ENCODE measurements at places on chromosomes 3 and 15. TPM values are rescaled to one million over a fixed set of nuclear protein-coding genes. Genes with fewer than 3 reads are reported as not detected.

Gene CCDC191
- total RNA-seq = 2.7 TPM

DNA sequence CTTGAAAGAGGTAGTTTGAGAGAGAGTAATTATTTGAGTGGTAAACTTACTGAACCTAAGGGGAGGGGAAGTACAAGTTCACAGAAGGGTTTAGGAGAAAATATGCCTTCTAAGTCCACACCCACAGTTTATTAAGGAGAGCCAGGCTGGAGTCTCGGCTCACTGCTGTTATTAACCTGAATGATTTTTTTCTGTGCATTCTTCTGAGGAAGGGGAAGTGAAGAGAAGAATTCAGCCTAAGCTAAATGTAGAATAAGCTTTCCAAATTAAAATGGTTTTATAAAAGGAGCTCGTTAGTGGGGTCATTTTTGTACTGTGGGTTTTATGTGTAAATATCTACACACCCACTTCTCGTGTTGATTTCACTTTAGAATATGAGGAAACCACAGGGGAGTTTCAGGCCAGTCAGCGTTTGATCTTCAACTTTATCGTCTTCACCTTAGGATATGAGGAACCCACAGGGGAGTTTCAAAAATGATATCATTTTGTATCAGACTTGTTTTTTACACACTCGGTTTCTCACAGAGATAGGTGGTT is 1.5 kb downstream of the WHAMM start:
- DNase-seq = no peak

DNA sequence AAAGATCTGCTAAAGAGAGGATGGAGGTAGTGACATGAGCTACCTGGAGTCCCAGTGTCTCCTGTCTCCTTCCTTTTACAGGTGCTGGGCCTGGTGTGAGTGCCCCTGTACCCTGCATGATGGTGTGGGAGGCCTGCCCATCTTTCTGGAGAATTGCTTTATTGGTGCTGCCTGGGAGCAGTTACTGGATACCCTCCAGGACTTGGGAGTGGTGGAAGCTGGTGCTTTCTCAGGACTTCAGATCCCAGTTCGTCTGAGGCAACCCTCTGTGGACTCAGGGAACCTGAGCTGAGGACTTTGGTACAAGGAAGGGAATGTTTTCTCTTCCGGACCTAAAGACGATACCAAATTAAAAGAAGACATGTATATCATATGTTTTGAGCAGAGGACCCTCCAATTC is 18.3 kb upstream of the NUDT16 start:
- DNase-seq = no peak

- DNase-seq = peak; percentile 41
These were observed 7.8 kb upstream of the LIPC start for GRCh38 chr15:58423831-58424608.

- DNase-seq = no peak
These were observed 188.3 kb upstream of the SLCO3A1 start for GRCh38 chr15:91665212-91665611.

Gene TGM4
- 0.17 TPM for total RNA-seq

DNA sequence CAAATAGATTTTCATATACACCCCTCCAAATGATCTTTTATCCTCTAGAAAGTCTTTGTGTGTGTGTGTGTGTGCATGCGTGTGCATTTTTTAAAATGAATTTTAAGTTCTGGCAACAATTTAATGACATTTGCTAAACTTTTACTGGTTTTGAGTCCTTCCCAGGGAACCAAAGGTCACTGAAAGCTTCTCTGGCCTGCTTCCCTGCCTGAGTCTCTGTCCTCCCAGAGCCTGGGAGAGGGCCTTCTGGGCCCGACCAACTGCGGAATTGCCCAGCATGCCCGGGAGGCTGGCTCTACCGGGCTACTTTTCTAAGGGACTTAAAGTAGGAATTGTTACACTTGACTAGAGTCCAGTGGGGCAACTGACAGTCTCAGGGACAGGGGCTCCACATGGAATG is 7.4 kb upstream of the RBPMS2 start:
- DNase-seq = no peak

DNA sequence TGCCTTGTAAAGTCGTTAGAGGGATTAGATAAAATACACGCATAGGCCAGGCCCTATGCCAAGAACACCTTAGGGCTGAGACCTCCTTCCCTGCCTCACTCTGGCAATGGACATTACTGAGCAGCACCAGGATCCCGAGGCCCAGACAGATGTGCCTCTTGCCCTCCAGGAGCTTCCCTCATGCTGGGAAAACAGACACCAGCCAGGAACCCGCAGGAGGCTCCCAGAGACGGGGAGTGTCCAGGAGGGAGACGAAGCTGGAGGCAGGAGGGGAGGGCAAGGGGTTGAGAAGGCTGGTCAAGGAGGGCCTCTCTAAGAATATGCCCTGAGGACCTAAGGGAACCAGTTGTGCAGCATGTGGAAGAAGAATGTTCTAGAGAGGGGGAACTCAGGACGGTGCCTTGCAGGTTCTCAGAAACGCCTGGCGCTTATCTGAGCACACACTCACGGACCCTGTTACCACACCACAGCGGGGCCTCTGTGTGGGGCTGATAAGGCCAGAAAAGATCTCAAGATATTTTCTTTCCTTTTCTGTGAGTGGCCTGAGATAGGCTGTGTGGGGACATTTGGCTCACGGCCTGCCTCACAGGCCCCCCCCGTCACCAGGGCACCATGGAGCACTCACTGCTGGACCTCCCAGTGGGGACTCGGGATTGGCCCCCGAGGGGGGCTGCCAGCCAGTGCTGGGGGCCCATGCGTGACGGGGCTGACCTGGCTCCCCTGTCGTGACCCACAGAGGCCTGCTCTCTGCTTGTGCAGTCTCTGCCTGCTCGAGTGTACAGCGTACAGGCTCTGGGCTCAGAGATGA is 22.0 kb upstream of the CYP11A1 start:
- no peak for DNase-seq

DNA sequence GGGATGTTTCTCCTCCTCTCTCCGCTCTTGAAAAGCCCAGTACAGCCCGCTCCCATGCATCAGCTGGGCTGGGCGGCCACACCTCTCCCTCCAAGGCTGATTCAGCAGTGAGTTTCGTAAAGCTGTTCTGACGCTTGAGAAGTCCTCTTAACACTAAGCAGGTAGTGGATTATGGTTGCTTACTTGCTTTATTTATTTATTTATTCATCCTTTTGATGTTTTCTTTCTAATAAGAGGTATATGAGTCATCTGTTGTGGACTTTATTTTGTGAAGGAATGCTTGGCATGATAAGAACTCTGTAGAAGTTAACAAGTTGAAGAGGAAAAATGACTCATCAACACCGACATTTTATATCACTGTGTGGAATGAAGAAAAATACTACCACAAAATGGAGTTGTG is 285.0 kb downstream of the SQOR start:
- DNase-seq = peak; percentile 32

DNA sequence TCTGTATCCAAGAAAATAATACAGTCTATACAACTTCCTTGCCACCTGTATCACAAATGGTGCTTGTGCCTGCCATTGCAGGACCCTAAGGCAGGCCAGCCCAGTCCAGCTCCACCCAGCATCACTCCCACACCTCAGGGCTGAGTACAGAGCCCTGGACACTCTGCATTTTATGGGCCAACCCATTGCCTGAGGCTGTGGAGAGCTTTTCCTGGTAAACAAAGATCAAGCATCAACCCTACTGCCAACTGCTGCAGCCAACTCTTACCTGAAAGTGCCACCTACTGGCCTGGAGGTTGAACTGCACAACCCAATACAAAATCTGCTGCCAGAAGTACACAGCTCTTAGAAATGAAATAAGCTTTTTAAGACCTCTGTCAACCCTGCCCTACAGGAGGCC is 1082.2 kb downstream of the NAALADL2 start:
- DNase-seq = peak; percentile 20

Gene PRSS50
- total RNA-seq = not detected

DNA sequence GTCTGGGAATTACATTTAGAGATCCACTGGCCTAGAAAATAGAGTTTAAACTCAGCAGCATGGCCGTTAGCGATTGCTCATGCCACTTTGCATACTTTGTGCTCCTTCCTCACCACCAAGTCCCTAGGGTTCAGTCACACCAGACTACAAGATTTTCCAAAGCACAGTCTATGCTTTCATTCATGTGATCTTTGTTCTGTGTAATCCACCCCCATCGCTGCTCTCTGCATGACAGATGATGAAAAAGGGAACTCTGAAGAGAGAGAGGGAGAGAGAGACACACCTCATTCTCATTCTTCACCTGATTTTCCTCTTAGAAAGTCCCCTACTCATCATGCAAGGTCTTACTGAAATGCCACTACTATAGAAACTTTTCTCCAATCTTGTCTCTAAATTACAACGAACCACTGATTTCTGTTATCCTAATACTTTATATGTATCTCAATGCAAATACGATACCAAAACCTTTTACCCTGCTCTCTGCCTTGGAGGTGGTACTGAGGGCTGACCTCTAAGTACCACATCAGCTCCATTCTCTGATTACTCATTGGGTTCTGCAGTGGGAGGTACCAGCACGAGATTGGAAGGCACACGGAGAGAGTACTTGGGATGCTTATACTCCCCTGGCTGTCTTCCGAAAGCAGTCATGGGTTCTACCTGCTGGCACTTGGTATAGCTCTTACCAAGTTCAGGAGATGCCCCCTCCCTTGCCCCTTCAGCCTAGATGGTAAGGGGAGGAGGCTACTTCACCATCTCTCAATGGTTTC is 1.1 kb upstream of the PARP15 start:
- no peak for DNase-seq

DNA sequence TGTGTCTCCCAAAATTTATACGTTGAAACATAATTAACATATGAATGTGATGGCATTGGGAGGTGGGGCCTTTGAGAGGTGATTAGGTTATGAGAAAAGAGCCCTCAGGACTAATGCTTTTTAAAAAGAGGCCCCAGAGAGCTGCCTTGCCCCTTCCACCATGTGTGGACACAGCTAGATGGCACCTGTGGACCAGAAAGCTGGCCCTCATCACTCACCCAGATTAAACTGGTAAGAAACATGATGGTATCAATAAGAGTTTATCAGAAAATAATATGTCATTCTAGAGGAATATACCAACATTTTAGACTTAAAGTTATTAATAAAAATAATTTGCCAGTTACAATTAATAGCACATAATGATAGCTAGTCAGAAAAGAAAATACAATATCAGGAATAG is 25.2 kb upstream of the FAN1 start:
- DNase-seq = no peak

DNA sequence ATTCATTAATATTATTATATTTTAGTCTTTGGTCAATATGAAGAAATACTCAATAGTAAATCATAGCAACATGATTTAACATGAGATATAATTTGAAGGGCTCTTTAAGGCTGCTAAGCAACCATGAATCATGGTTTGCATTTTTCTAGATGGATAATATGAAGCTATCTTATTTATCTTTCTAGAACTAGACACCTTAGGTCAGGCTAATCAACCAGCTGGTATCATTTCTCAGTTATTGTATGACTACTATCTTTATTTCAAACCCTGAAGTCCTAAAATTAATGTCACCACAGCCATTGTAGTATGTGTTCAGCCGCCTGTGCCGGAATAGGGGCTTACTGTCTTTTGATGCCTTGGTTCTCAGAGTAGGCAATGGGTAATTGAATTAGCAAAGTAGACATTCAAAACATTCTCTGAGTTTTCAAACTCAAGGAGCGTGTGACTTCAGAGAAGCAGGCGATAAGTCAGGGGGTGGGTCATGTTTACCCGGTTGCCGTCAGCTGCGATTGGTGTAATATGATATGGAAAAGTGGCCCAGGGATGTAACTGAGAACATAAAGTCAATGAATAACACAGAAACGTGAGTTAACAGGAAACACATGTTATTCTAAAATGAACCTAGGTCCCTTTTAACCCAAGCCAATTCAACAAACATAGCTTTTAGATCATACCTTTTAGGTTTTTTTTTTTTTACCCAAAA is 93.4 kb upstream of the CTDSPL start:
- peak; percentile 56 for DNase-seq

Gene SERINC4
- total RNA-seq = 0.11 TPM

GRCh38 chr3:171874879-171875278 is 31.7 kb downstream of the TMEM212 start:
- peak; percentile 40 for DNase-seq

Gene SLC24A5
- total RNA-seq = not detected

DNA sequence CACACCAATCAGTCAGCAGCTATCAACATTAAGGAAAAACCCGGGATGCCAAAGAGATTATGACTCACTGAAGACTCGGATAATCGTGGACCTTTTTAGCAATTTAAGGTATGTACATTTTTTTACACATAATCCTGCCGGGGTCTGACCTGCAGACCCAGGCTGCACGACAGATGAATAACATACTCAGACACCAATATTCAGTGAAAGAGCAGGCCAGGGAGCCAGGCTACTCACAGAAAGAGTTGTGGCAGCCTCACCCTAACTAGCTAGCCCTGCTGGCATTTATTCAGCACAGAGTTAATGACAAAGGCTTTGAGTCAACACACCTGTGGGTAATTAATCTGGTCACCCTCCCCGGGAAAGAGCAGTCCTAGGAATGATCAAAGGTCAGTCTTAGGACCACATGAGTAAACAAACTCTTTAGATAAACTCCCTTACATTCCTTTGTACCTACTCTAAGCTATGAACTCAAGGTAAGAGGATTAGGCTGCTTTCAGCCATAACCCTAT is 727.5 kb downstream of the TBL1XR1 start:
- no peak for DNase-seq

Gene GOLGA8T
- 1.5 TPM for total RNA-seq
